ENCODE measurements at places on chromosomes 1 and 21.

DNA sequence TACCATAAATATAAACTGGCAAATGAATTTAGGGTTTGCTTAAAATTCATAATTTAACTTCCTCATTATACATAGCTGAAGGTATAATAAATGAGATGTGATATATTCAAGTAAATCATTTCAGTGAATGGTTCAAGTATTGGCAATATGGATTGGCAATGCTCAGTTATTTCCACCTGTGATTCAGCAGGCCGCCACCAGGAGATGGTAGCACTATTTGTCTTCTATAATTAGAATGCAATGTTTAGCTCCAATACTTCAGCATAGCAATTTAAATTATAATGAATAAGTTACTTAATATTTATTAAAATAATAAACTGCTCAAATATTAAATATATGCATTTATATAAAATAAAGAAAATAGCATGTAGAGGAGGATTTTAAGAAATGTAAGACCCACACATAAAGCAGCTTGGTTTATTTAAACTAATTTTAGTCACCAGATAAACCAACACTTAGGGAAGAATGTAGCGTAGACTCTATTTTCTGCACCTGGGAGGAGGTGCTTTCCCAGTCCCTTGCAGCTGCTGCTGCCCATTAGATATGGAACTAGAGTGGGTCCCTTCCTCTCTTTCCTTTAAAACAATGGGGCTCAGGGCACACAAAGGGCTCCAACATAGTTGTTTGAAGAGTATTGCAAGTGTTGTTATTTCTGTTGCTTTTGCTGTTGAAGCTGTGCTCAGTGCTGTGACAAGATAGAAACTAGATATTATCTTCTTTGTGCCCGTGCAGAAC, 62.1 kb downstream of the PLPPR4 start:
- no peak for DNase-seq

GRCh38 chr1:21294266-21294989, 4.2 kb upstream of the ECE1 start:
- DNase-seq: peak; percentile 91

DNA sequence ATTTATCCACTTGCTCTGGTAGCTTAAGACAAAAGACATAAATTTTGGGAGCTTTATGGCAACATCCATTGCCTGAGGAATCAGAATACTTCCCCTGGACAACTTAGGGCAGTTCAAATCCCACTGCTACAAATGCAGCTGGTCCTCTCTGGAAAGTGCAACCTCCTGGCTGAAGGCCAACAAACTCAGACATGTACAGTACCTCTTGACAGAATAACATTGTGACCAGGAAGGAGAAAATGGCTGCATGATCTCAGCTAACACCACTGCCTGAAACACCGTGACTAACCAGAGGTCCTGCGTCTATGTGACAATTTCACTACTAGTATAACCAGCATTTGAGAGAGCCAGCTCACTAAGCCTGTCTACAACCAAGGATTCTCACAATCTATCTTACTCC, 218.9 kb downstream of the CRB1 start:
- DNase-seq: no peak

- DNase-seq: no peak
These were observed 56.4 kb downstream of the SLC45A1 start for GRCh38 chr1:8374356-8374755.

DNA sequence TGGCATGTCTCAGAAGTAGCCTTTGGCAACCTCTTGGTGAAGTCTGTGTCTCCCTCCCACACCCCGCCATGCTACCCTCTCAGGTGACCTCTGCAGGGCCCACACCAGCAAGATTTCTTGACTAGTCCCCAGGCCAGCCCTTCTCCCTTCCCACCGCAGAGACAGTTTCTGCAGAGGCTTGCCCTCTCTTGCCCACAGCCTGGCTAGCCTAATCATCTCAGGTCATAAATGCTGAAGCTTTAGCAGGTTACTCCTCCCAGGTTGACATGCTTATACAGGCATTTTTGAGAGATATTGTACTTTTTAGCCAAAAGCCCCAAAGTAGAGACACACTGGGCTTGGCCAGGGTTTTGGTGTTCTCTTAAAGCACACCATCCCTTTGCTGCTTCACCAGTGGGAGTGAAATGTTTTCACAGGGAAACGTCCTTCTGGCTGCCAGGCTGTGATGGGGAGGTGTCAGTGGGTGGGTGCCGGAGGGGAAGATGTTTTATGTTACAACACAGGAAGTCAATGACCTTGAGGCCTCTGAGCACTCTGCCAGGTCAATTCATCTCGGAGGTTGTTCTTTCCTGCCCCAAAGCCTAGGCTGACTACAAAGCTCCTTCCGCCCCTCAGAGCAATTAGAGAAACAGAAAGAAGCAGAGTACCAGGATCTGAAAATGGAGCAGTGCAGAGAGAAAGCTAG, 58.5 kb downstream of the STYXL2 start:
- no peak for DNase-seq

- no peak for DNase-seq
These were observed 455.9 kb downstream of the PLPP3 start for GRCh38 chr1:56123421-56123820.

DNA sequence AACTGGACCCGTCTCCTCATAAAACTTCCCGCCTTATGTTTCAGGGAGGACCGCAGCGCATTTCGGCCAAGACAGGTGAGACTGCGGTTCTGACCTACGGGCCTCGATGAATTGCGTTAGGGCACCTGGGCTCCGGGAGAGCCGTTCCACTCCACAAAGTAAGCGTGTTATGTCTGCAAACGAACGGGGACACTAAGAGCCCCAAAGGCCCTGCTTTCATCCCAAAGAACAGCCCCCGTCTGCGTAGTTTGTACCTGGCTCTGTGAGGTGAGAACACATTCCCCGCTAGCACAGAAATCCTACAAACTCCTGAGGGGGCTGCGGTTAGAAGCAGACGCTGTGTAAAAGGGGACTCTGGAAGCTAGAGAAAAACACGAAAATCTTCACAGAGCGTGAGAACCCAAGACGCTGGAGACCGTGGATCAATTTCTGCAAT, 41.6 kb upstream of the PPIAL4F start:
- no peak for DNase-seq

DNA sequence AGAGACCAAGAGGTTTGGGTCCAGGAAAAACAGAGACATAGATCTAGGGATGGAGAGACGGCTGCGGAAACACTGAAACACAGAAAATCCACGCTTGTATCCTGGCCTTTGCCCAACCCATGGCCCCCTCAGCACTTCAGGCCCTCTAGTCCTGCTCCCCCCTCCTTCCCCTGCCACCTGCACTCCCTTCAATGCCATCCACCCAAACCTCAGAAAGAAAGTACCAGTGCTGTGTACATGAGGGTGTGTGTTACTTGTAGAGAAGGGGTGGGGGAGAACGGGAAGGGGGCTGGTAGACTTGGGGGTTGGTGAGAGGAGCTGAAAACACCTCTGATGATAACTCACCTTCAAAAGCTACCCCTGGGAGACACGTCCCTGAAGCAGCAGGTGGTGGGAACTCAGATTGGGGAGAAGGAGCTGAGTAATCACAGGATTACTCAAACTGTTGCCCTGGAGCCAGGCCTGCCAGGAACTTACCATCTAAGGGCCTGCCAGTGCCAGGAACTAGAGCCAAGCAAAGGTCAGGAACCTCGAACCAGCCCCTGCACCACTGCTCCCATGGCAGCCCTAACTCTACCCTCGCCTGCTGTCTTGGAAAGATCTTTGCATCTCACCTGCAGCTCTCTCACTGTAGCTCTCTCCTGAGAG, 11.5 kb downstream of the RORC start:
- DNase-seq: no peak

GRCh38 chr1:10685808-10686403, 110.5 kb downstream of the CASZ1 start:
- DNase-seq: no peak

GRCh38 chr1:156845953-156846545, 12.9 kb downstream of the INSRR start:
- no peak for DNase-seq

- no peak for DNase-seq
These were observed 46.9 kb downstream of the GIPC2 start for GRCh38 chr1:78092643-78093042.

DNA sequence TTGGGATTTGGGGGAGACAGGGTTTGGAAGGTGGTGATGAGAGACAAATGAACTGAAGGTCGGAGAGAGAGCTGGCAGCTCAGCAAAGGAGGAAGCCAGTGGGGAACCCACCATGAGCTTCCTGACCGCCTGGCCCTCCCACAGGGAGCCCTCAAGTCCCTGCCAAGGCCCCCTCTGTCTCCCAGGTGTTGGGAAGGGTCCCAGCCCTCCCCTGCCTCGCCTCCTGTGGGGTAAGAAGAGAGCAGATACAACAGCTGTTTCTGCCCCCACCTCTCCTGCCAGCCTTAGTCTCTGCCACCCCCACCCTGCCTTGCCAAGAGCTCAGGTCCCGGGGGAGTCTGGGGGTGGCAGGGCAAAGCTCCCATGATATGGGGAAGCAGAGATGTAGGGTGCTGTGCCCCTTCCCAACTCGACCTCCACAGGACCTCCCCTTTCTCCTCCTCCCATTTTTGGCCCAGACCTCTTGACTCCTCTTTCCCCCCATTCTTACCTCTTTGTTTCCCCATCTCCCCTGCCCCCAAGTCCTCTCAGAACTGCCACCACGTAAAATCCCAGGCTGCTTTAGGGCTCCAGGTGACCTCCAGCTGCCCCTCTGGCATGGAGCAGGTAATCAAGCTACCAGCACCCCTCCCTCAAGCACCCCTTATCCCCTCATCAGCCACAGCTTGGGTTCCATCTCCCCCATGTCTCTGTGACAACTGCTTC, 556 bp downstream of the S100A1 start:
- DNase-seq: no peak

DNA sequence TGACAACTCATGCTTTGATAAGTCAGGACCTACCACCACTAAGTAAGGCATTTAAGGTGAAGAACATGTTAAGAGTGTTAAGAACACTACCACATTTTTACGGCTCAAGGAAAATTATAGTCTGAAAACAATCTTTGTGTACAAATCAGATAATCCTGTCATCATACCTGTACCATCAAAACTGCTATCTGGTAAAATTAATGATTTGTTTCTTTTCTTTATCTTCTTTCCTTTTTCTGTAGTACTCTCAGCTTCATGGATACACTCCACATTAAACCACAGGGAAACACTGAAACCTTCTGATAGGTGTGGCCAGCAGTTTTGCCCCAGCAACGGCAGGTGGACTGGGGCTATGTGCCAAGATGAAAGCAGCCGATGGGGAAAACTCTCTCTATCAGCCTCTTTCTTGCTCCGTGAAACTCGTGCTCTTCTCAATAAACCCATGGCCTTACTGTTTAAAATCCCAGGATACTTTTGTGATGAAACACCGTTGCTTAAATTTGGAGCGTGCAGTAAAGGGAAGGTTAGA, 75.1 kb downstream of the LYST start:
- no peak for DNase-seq

DNA sequence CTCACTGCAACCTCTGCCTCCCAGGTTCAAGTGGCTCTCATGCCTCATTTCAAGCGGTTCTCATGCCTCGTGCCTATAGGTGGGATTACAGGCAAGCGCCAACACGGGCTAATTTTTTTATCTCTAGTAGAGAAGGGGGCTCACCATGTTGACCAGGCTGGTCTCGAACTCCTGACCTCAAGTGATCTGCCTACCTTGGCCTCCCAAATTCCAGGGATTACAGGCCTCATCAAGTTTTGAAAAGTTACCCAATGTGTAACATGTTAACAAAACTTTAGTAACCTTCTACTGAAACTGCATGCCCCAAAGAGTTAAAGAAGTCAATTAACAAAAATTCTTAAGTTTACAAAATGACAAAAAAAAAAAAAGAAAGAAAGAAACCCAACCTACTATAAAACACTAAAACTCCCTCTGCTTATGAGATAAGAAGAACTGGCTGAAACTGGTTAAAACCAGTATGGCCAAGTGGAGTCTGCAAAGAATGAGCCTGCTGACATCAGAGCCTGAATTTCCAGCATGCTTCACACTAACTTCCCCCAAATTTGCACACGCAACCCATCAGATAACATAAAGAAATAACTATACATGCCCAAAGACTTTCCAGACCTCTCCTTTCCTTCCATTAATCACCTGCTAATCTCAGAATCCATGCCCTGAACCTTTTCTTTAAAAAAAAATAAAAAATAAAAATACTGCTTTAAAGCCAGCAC, 25.5 kb upstream of the PSMG1 start:
- DNase-seq: no peak

DNA sequence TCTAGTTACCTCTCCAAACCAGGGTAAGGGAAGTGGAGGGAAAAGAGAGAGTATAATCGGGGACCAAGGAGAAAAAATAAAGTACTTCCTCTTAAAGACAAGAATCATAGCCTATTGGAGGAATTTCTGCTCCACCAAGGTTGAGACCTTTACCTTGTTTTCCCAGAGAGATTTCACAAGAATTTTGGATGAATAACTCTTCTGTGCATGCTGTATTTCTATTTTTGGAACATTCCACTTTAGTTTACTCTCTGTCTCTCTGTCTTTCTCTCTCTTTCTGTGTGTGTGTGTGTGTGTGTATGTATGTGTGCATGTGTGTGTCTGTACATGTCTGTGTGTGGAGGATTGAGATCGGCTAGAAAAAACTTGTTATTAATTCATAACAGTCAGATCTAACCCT, 318.4 kb upstream of the RGS18 start:
- no peak for DNase-seq

DNA sequence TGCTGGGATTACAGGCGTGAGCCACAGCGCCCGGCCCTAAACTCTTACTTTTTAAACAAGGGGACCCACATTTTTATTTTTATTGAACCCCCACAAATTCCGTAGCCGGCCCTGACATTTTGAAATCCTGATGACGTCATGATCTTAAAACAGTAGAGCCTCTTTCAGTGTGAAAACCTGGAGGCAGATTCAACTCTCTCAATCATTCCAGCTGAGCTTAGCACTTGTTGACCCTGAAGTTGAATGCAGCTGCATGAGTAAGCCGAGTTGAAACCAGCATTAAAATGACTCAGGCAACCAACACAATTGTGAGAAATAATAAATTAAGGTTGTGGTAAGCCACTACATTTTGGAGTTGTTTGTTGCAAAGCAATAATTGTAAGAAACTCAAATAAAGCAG, 93.9 kb upstream of the ADGRL4 start:
- no peak for DNase-seq

- no peak for DNase-seq
These were observed at the start of gene OR2L5 for GRCh38 chr1:248013229-248013710. OR2L5 (plus strand) TSS chr1:248013660; CDS start chr1:248021948, 8,288 bp downstream.

DNA sequence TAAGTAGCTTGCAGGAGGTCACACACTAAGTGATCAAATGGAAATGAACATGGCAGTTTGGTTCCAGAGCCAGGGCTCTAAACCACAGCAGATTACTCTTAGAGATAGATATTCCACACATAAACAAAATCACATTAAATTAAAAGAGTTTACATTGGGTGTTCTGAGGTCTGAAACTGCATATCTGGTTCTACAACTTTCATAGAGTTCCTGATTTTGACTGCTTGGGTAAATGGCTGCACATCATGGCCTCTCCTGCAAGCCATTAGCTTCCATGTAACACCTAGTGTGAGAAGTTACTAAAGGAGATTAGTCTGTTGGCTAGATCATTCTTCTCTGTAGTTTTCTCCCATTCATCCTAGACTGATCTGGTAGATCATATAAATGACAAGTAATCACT, 12.8 kb upstream of the XCL2 start:
- DNase-seq: no peak

GRCh38 chr1:44220755-44221154, 7.5 kb downstream of the DMAP1 start:
- no peak for DNase-seq
